AG09319 (cell line): ENCODE measurements at places on chromosomes 2 and 18.
A peak's percentile ranks its signal among the peaks of the same experiment; 100 is the strongest.

DNA sequence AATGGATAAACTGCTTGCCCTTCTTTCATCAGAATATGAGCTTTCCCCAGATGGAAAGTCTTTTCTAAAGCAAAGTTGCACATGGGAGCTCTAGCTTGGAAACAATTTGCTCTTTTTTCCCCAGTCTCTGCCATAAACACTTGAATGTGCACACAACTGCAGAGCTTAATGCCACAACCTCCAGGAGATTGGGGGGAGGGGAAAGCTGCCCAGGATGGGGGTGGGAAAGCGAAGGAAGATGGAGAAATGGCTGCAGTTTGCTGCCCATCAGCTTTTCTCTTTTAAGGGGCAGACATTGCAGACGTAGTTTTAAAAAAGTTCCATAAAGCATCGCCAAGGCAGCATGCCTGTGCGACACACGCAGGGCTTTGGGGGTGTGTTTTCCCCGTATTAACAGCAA, 1.5 kb downstream of the ACKR3 start:
- no peak for DNase-seq

- no peak for DNase-seq
These were observed 1355.7 kb upstream of the FAM98A start for GRCh38 chr2:34954758-34955157.

DNA sequence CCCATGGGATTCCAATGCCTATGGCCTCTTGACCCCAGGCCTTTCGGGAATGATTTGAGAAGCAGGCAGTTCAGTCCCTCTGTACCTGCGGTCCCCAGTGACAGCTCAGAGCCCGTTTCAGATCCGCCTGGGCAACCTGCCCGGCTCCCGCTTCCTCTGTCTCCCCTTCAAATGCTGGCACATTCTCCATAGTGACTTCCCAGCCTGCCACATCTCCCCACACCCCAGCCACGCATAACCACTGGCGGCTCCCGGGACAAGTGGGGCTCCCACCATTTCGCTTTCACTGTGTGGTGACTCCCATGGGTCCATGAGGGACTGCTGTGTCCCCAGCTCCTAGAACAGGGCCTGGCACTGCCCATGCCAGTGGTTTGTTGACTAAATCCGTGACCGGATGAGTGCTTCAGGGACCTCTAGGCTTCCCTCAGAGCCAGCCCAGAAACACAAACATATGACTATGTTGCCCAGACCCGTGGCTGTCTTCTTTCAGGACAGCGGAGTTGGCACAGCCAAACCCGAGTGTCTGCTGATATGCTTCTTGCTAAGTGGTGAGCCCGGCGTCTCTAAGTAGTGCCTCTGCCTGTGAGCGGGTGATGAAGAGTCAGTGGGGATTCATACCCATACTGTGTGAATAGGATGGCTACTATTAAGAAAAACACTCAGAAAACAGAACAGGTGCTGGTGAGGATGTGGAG, 91.2 kb downstream of the GLI2 start:
- no peak for DNase-seq

DNA sequence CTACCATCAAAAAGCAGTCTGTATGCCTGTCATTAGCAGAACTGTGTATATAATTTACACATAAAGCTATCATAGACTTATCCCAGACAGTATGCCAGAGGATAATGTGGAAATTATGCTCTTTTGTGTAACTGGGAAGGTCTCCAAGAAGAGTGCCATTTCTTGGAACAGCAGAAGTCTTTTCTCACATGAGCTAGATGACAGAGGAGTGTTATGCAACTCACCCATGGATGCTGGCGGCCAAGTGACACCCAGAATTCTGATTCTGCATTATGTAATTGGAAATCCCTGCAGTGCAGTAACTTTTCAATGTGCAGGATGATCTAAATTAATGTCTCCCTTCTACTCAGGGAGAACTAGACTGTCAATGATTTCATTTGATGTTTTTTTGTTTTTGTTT, 160.0 kb downstream of the UBE2E3 start:
- no peak for DNase-seq

DNA sequence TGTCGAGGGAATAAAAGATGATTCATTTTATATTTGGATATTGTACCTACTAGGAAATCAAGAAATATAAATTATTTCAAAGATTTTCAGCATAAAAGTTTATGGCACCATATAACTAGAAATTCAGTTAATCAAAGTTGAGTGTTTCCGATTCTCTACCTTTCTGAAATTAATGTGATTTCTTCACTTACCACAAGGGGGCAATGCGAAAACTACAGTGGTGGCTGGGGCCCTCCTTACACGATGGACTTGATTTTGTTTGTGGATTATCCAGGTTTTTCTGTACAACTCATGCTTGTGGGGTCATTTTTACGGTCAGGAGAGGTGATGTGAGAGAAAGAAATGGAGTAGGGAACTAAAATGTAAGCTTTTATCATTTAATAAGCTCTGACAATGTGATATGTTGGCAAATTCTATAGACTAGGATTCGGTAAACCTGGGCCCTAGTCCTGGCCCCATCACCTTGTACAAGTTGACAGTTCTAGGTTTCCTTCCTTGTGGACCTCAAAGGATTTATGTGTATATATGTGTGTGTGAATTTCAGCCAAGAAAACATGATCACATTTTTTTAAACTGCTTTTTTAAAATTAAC, 47.6 kb downstream of the G6PC2 start:
- DNase-seq, result no peak

- no peak for DNase-seq
These were observed 28.6 kb downstream of the GREB1 start for GRCh38 chr2:11562476-11562875.

GRCh38 chr18:27750923-27751322, 426.0 kb downstream of the CDH2 start:
- no peak for DNase-seq

- no peak for DNase-seq
These were observed 52.8 kb upstream of the OTOF start for GRCh38 chr2:26530696-26531095.

GRCh38 chr18:28013066-28013465, 163.9 kb downstream of the CDH2 start:
- DNase-seq, result no peak

DNA sequence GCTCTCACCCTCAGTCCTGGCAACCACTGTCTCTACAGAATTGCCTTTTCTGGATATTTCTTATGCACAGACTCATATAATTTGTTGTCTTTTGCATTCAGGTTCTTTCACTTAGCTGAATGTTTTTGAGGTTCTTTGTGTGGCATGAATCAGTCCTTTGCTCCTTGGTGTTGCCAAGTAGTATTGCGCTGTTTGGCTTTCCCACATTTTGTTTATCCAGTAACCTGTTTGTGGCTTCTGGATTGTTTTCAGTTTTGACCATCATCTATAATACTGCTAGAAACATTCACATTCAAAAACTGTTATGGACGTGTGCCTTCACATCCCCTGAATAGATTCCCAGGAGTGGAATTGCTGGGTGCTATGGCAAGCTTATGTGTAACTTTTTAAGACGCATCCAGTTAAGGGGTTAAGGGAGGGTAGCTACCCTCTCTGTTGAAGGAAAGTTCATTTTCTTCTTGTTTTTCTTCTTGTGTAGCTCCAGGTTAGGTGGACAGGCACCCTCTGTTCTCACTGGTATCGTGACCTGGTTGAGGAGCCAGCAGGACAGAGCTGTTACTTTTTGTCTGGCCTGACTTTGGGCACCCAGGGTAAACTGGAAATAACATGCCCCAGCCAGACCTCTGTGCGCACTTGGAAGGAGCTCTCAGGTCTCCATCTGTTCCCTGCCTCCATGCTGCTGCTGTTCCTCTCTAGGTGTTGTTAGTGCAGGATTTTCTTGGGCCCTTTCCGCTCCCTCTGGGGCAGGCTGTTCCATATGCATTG, 29.6 kb downstream of the ARHGAP25 start:
- no peak for DNase-seq

- DNase-seq, result no peak
These were observed 291.1 kb upstream of the SKOR2 start for GRCh38 chr18:47542551-47542950.

- no peak for DNase-seq
These were observed 22.7 kb downstream of the MGAT5 start for GRCh38 chr2:134276381-134277172.

DNA sequence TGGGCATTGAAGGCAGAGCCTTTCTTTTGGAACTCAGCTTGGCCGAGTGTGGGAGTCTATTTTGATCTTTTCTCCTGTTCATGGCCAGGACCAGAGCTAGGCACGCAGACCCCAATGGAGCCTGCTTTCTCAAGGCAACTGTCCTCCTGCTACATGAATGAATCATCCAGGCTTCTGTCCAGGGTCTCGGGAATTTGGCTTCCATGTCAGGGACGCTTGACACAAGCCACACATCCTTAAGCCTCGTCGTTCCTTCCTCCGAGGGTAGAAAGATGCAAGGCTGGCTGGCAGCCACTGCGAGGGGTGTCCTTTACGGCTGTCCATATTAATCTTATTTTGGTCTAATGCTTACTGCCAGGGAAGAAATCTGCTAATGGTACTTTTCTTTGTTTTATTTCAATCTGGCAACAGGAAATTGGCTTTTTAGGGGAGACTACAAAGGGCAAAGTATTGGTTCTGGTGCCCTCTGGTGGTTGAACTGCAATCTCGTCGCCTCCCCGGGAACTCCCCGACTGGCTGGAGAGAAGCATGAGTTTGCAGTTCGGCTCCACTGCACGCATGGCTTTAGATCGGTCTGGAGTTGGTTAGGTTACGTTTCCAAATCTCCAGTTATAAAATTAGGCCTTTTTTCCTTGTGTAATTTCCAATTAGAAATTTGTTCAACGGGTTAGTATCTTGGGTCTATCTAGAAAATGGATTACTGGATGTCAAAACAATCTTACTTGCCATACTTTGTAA, 135.2 kb downstream of the ALPK2 start:
- peak; percentile 88 for DNase-seq

DNA sequence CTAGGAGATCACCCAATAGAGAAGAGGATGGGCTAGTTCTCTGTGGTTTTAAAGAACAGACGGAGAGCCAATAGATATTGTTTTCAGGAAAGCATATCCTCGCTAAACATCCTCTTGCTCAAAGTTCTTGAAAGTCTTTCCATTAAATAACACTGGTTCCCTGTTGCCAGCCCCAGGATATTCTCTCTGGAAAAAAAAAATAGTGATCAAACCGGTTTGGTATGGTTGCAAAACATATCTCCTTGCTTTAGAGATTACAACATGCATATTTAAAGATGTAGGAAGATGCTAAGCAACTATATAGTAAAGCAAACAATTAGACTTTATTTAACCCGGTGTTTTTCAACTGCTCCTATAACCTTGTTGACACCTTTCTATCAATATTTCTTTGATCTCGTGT, 211.4 kb downstream of the CMPK2 start:
- DNase-seq, result no peak

GRCh38 chr18:37769826-37770225, 204.2 kb upstream of the CELF4 start:
- DNase-seq, result no peak

GRCh38 chr2:206353685-206354084, 79.2 kb downstream of the ZDBF2 start:
- DNase-seq, result no peak

DNA sequence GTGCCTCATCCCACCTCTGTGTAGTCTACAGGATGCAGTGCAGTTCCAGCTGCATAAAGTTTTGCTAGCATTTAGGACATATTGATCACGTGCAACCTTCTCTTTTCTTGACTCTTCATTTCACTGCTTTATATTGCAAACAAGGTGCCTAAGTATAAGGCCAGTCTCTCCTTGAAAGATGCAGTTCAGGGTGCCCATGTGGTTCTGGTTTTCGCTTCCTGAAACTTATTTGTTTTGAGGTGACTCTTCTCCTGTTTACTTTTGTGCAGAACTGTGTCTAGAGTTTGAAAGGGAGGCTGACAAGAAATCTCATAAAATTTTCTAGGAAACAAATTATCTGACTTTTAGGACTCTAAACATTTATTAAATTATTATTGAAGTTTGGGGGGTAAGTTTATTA, 189.9 kb downstream of the UBE2E3 start:
- no peak for DNase-seq

DNA sequence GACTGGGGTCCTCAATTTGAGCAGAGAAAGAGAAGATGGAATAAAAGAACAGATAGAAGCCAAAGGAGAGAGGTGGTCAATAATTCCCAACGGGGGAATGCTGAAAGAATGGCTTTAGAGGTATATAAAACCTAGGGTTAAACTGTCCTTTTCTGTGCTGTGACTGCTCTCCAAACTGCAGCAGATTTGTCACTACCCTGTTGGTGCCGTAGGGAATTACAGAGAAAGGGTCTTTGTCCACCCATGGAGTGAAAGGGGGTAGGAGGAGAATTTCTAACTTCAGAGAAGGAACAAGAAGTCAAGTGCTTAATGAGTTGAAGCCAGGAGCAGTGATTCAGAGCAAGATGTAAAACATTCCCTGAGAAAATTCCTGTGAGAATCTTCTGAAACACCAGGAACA, 486.5 kb downstream of the NUP35 start:
- no peak for DNase-seq

GRCh38 chr18:34126121-34126520, 98.6 kb downstream of the NOL4 start:
- no peak for DNase-seq

- no peak for DNase-seq
These were observed 54.7 kb downstream of the INO80D start for GRCh38 chr2:206031162-206031784.

DNA sequence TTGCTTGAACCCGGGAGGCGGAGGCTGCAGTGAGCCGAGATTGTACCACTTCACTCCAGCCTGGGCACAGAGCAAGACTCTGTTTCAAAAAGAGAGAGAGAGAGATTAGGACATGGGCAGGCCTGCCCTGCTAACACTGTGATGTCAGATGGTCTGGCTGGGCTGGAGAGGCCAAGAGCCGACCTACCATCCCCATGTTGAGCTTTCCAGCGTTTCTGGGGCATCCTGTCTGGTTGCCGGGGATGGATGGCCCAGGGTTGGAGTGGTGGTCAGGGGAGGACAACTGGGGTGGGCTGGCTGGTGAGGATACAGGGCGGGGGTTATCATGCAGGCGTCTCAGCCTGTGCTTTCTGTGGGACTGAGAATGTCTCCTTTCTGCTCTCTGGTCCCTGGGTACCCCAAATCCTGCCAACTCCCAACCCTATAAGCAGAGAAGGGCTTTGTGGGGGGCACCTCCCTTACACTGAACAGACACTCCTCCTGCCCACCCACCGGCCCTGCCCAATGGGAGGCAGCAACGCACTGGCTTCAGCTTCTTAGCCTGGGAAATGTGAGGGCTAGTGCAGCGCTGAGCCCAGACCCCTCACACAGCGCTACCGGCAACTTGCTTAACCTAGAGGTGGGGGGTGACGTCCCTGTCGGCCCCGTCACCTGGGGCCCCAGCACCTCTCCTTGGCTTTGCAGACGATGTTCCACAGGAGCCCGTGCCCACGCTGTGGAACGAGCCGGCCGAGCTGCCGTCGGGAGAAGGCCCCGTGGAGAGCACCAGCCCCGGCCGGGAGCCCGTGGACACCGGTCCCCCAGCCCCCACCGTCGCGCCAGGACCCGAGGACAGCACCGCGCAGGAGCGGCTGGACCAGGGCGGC, 5.4 kb downstream of the SNORC start:
- DNase-seq, result no peak

- peak; percentile 16 for DNase-seq
These were observed 510.3 kb downstream of the RNF144A start for GRCh38 chr2:7427293-7428060.

- DNase-seq, result no peak
These were observed 235.6 kb upstream of the CDH2 start for GRCh38 chr18:28412521-28412920.

GRCh38 chr2:162308747-162309503, 9.6 kb downstream of the IFIH1 start:
- no peak for DNase-seq

GRCh38 chr2:212926940-212927339, 224.5 kb downstream of the IKZF2 start:
- DNase-seq, result no peak
